ENCODE measurements at places on chromosomes 2 and 18.

DNA sequence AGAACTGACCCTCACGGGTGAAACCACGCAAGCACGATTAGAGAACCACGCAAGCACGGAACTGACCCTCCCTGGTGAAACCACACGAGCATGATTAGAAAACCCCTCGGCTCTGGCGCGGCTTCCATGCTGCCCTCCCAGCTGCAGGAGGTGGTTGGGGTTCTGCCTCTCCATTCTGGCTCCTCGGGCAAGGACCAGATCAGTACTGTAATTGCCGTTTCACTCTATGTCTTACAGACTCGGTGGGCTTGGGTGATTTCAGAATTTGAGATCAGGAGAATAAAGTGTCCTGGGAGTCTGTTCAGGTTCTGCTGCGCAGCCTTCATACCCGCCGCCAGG lies 58.3 kb upstream of the KCNG2 start:
- no peak for DNase-seq

- DNase-seq: no peak
Measured at GRCh38 chr2:164881524-164881923, 39.9 kb upstream of the COBLL1 start.

DNA sequence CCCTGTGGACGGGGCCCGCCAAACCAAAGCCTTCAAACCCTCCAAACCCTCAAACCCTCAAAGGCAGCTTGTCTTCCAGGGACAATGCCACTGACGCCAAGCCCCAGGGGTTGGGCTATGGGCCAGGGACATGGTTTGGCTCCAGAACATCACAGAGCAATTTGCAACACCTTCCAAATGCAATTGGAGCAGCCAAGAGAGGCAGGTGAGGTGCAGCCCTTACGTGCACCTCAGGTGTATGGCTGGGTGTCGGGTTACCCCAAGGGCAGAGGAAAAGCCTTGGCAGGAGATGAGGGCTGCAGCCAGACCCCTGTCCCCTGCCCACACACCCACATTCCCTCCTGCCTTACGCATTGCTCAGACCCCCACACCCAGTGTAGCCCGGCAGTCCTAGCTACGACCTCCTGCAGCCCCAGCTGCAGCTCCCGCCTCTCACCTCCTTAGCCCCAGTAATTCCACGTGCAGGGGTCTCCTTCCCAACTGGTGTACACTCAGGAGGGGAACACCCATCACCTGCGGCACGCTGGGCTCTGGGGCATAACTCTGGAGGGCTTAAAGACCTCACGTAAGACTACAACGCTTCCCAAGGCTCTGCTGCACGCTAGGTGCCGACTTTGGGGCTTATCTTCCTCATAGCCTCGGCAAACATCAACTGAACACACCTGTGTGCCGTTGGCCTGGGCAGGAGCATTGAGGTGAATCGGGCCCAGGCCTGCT lies 88.7 kb downstream of the TFCP2L1 start:
- no peak for DNase-seq

DNA sequence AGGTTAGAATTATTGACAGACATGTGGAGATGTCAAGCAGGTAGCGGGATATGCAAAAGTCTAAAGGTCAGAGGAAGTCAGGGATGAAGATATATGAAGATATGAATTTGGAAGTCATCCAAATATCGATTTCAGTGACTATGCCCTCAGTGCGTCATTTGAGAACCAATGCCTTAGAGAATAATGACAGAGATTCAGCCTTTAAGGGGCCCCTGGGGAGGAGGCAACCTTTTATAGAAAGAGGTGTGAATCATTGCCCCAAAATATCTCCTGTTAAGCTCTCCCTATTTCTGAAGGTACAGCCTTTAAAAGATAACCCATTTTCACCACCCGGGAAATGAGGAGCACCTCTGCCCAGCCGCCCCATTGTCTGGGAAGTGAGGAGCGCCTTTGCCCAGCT lies 223.4 kb downstream of the NCKAP5 start:
- DNase-seq: no peak

GRCh38 chr2:175690113-175690837 lies 311.8 kb downstream of the LNPK start:
- DNase-seq: no peak

GRCh38 chr18:76588601-76589226 lies 93.7 kb upstream of the ZNF516 start:
- no peak for DNase-seq

- DNase-seq: no peak
Measured at GRCh38 chr2:8391126-8391525, 290.7 kb upstream of the ID2 start.

DNA sequence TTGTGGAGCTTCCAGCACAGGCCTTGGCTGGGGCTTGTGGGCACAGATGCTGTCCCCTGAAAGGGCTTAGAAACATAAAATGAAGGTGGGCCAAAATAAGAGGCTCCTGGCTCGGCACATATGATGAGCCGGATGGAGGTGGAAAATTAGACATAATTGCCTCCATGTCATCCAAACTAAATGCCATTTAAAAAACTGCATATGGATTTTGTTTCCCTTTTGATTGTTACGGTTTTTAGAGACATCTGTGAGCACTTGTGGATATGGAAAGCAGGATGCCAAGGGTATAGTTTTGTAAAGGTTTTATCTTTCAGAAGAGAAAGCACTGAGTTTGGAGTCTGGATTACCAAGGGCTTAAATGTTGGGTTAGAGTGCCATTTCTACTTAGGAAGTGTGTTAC lies 498.3 kb downstream of the RIT2 start:
- DNase-seq: no peak

DNA sequence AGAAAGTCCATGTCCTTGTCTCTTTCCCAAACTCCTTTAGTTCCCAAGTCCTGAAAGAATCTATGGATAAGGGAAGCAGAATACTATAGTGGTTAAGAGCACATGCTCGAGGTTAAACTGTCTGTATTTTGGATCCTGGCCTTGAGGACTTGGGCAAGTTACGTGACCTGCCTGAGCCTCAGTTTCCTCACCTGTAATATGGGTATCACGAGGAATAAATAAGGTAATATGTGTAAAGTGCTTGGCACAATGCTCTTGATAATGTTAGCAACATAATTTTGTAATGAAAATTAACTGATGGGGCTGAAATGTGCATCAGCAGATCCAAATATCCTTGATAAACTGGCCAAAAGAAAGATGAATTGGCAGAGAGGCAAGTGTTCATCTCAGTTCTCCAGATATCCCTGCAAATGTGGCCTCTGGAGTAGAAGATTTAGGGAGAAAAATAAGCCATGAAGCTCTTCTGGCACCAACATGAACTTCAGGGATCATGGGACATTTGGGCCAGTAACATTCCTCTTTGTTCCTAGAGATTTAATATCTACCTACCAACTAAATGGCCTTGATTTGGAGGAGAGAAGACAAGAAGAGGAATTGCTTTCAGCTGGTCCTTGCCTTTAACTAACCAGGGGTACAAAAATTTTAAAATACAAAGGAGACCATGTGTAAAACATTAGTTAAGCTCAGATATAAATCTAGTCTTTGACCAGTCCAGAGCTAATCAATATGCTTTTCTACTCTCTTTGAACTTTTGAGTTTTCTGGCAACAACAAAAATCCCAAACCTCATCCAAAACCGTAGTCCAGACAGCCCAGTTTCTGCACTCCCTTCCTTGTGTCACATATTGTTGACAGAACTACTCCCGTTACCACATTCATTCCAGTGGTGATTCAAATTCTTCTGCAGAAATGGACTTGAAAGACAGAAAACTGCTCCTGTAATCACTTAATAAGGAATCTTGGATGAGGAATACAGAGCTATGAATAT lies 52.7 kb upstream of the EML4 start:
- no peak for DNase-seq

DNA sequence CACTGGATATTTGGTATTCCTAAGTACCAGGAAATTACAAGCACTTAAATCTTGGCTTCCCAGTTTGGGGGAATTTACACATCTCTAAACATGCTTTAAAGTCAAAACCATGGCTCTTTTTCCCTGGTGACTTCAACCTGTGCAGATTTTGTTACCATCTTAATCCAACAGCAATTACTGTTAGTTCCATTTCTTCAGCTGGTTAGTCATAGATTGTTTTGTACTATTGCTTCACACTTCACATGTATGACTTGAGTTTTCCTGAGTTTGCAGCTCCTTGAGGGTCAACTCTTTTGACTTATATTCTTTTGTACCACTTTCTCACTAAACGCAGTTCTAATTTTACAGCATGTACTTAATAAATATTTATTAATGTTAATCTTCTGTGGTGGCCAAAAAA lies 203.4 kb upstream of the RND3 start:
- DNase-seq: no peak

DNA sequence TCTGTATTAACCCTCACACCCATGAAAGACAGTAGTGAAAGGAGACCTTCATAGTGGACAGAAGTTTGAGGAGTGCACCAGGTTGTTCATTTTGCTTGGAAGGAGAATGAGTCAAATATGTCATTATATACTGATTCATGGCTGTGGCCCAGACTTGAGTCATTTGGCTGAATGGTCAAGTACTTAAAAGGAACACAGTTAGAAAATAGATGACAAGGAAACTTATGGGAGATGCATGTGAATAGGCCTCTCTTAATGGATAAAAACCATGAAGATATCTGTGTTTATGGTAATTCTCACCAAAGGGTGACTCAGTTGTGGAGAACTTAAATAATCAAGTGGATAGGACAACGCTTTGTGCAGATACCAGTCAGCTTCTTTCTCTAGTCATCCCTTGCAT lies 524.7 kb upstream of the CNTNAP5 start:
- no peak for DNase-seq

- peak; percentile 3 for DNase-seq
Measured at GRCh38 chr2:198127627-198128026, 323.2 kb downstream of the PLCL1 start.

- no peak for DNase-seq
Measured at GRCh38 chr18:47964053-47964452, 33.6 kb upstream of the SMAD2 start.

GRCh38 chr2:73176205-73176880 lies 26.0 kb upstream of the NOTO start:
- DNase-seq: no peak

DNA sequence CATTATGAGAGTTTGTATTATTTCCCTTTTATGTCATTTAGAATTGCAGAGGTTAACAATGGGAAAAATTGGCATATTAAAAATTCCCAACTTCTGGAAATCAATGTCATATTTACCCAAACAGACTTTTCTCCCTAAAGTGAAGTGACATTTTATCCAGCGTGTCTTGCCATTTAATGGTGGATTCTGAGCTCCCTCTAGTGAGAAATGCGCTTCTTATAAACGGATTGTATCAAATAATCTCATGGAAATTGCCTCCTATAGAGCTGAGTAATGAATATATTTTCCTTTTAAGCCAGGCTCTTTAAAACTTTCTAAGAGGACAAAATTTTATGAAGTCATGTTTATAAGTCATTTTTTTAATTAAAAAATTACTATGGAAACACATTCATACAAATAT lies 5.7 kb upstream of the GCFC2 start:
- DNase-seq: no peak

DNA sequence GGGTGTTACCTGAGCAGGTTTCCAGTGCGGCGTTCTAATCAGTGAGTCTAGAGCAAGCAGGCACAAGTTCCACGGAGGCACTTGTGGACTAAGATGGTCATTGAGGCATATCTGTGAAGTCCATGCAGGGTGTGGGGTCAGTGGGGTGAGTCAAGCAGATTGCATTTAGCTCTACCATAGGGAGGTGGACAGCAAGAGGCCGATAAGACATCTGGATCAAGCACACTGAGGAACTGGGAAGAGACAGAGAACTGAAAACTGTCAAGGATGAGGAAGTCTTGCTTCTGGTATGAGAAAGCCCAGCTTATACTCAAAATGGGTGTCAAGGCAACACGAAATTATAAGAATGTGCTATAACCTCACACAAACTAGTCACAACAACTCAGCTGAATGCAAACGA lies 61.2 kb upstream of the SLC39A10 start:
- DNase-seq: no peak

GRCh38 chr2:234003972-234004617 lies 46.4 kb upstream of the SPP2 start:
- DNase-seq: no peak

DNA sequence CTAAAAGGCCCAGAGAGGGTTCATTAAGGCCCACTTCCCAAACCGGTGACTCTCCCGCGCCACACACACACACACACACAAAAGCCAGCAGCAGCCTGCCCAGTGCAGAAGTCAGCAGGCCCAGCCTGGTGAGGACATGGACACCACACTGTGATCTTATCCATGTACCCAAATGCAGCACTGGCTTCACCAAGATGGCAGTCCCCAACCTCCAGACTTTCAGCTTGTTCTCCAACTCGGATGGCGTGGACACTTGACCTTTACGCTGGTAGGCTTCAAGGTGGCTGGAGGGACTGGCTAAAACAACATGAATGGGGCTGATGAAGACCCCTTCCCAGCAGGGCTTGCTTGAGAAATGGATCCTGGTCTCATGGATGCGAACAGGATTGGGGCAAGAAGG lies 50.4 kb downstream of the TNS1 start:
- no peak for DNase-seq

DNA sequence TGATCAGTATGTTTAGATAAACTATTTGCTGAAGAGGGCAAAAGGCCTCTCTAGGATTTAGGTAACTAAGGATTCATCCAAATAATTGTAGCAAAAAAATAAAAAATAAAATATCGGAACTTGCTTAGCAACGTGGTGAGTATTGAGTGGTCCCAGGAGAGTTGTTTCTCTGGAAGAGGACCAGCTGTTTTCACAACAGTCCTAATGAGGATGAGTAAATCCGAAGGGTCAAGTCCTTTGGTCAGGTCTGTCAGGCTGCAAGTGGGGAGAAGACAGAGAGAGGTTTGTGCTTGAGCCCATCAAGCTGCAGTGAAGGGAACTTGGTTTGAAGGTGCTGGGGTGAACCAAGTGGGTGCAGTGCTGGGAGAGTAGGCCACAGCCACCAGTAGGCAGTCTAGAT lies 539.2 kb downstream of the SLC4A3 start:
- no peak for DNase-seq

GRCh38 chr2:86396291-86396785 lies 44.8 kb upstream of the KDM3A start:
- no peak for DNase-seq

GRCh38 chr2:30981096-30981495 lies 157.1 kb downstream of the GALNT14 start:
- no peak for DNase-seq

DNA sequence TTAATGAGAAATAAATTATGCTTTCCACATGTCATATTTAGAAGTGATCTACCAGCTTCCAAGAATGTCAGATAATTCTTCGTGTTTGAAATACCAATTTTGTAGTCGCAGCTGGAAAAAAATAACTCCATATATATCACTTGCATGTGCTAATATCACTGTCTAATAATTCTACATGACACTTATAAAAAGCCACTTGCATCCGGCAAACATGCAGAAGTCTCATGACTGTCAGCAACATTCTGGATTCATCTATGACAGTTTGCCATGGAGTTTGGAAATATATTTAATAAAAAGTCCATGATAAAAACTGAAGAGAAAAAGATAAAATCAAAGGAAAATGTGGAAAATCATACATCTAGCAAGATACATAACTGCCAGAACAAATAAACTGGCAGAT lies 1784.4 kb downstream of the SUCLG1 start:
- no peak for DNase-seq

GRCh38 chr2:184047536-184047935 lies 550.8 kb upstream of the ZNF804A start:
- DNase-seq: no peak

DNA sequence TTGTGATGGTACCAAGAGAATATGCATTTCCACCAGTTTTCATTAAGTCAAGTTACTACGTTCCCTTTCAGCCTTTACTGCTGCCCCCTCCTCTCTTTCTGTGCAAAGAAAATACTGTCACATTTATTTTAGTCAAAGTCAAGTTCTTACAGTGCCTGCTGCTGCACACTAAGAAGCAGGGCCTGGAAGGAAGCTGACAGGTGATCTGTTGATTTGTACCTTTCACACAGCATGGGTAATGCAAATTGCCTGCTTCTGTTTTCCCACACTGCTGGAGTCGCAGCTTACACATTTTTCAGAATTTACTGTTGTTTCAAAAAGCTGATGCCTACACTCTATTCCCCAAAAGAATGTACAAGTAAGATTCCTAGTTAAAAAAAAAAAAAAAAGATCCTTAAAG lies 48.7 kb upstream of the CD226 start:
- no peak for DNase-seq

All from activated naive CD8-positive, alpha-beta T cell treated with anti-CD3 and anti-CD28 coated beads, Interleukin-2, amount 50 U/mL, for 16 hours (primary cell).